Right ventricle myocardium superior (tissue), 1 donor: ENCODE measurements at places on chromosomes 16 and 17. TPM values are rescaled to one million over a fixed set of nuclear protein-coding genes. Genes with fewer than 3 reads are reported as not detected.

The TBC1D3C gene
- not detected for total RNA-seq

The SPATA32 gene
- total RNA-seq: not detected

The RAB34 gene
- 14.5 TPM for total RNA-seq

The NTN1 gene
- 19.4 TPM for total RNA-seq

The GLIS2 gene
- total RNA-seq: 14.6 TPM

DNA sequence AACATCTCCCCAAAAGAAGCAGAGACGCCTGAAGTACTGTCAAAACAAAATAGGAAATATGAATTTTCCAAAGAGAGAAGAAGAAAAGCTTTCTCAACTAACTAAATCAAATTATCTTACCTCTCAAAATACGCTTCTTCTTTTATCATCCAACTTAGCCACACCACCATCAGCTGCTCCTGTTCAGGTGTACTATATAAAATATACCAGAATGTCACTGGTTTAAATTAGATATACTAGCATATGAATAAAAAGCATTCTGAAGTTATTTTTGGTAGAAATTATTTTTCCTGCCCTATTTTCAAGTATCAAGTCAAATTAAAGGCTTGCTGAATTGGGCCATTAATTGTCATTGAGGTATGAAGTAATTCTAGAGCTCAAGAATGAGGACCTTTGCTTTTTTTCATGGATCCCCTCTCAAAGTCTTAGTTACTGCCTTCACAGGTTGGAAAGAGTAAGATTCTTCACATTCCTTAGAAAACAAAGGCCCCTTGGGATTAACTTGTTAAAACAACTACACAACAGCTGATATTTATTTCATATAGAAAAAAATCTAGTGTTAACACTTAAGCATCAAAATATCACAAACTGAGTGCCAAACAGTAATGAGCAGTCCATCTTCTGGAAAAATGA lies 30.1 kb downstream of the INTS2 start:
- no peak for DNase-seq

GRCh38 chr16:86934581-86935375 lies 356.4 kb downstream of the FOXL1 start:
- no peak for DNase-seq

- no peak for DNase-seq
Observed at GRCh38 chr17:47844814-47845715, 4.0 kb upstream of the SCRN2 start.

DNA sequence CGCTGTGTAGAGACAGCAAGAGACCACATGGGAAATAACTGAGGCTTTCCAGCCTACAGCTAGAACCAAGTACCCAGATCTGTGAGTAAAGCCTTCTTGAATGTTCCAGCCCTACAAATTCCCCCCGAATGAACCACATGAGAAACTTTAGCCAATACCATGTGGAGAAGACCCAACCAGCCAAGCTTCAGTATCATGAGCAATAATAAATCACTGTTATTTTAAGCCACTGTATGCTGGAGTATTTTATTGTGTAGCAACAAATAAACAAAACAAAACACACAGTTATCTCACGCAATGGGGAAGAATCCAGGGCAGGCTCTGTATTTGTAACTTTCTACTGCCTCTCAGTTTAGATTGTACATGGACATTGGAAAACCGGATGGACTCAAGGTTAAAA lies 426.2 kb downstream of the CDH11 start:
- no peak for DNase-seq

- no peak for DNase-seq
Observed at GRCh38 chr16:1929105-1929504, 10.9 kb upstream of the HS3ST6 start.

DNA sequence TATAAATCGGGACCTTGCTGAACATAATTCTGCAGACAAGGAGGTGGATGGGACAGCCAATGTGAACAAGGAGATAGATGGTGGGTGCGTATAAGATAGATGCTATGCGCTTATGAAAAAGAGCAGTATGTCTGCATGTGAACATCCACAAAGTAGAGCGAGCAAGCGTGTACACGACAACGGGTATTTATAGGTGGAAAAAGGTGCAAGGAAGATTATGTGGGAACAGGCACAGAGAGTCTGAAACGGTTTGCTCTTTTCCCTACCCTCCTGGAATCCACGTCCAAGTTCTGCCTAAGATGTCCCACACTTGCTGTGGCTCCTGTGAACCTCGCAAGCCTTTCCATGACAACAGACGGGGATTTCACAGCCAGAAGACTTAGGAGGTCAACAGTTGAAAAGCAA lies 43.0 kb downstream of the SNX11 start:
- no peak for DNase-seq

- DNase-seq: no peak
Observed at GRCh38 chr17:18179196-18179595, 4.4 kb upstream of the ALKBH5 start.

- DNase-seq: no peak
Observed at GRCh38 chr17:69218986-69219385, 9.6 kb downstream of the ABCA10 start.

GRCh38 chr16:80580109-80580832 lies 39.5 kb downstream of the DYNLRB2 start:
- DNase-seq: no peak

GRCh38 chr16:10242916-10243315 lies 60.7 kb upstream of the GRIN2A start:
- no peak for DNase-seq

DNA sequence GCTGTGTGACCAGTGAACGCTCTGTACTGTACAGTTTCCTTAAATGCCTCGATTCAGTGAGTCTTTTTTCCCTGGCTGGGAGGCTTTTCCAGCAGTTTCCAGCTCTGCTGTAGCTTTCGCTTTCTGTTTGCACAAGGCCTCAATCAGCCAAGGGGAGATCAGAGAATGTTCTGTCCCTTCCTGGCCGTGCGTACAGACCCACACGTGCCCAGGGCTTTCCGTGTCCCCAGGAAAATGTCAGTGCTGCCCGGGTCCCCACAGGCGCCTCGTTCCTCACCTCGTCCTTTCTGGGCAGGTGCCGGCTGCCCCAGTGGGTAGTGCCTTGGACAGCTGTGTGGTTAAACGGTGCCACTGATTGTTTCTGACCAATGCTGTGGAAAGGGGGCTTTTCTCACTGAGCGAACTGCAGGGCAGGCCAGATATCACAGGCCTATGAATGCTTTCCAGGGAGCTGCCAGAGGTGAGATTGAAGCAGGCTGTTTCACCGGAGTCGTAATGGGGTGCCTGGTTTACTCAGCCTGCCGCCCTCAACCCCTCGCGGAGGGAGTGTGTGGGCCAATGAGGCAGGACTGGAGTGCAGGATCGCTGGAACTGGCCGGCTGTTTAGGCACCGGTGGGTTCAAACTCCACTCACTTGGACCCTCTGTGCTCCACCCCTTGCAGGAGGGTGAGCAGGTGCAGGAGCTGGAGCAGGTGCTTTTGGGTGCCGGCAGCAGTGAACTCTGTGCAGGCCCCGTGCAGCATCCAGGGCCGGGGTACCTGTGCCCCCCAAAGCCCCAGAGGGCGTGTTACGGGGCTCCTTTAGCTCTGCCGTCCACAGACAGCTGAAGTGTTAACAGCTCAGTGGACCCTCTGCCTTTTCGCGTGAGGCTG lies 44.4 kb downstream of the ZNF778 start:
- DNase-seq: peak; percentile 21

- DNase-seq: no peak
Observed at GRCh38 chr16:17724242-17724898, 253.6 kb upstream of the XYLT1 start.

DNA sequence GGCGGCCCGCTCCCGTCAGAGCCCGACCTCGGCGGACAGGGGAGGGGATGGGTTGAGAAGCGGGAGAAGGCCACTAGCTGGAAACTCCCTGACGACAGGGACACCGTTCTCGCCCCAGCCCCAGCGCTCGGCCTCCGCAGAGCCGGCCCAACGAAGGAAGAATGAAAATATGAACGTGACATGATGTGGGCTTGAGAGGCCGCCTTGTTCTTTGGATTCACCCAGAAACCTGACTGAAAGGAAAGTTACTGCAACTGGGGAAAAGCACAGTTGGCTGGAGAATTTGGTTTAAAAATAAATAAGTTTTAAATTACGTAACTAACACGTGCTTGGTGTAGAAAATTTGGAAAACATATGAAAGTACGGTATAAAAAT lies 21.1 kb downstream of the NPTX1 start:
- no peak for DNase-seq

DNA sequence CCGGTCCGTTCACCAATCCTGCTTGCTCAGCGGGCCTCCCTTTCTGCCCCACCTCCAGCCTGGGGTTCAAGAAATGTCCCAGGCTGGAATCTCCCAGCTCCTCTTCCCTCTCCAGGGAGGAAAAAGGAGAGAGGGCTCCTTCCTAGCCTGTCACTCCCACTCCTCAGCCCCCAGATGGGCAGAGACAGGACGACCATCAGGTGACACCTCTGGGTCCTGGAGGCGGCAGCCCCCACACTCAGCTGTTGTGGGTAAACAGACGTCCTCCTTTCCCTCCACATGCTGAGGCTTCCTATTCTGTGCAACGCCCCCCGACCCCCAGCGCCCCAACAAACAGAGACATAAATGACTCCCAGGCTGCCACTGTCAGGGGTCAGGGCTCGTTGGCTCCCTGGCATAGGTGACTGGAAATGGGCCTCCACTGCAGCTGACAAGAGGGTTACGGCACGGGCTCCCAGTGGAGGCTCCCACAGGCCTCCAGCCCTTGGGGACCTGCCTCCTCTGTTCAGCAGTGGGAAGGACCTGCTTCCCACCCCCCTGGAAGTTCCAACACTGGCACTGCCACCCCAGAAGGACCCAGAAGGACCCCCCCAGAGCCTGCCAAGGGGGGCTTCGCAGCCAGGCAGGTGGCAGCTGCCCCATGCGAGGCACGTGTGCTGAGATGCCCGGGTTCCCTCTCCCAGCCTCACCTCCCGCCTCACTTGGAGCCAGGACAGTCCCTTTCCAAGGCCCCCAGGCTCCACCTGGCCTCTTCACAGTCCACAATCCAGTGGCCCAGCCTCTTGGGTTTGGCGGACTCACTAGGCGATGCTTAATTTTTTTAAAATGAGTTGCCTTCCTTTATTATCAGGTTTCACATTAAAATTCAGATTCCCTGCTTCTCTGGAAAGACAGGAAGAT lies 232.3 kb downstream of the KATNIP start:
- peak; percentile 27 for DNase-seq
